ENCODE measurements at places on chromosomes 16 and 17.

DNA sequence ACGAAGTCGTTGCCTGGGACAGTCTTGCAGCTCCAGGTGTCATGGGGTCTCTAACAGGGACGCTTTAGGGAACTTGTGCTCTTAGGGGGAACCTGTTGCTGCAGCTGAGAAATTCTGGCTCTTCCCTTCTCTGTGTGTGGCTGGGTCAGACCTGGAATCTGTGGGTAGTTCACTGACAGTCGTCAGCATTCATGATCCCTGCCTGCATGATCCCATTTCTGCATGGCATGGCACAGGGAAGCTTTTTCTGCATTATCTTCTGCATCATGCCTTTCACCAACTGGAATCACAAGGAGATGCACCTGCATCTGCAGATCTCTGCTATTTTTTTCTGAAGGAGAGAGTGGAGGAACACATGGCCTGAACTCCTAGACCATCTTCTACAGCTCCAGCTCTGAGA is 85.6 kb downstream of the SOX9 start:
- no peak for DNase-seq

DNA sequence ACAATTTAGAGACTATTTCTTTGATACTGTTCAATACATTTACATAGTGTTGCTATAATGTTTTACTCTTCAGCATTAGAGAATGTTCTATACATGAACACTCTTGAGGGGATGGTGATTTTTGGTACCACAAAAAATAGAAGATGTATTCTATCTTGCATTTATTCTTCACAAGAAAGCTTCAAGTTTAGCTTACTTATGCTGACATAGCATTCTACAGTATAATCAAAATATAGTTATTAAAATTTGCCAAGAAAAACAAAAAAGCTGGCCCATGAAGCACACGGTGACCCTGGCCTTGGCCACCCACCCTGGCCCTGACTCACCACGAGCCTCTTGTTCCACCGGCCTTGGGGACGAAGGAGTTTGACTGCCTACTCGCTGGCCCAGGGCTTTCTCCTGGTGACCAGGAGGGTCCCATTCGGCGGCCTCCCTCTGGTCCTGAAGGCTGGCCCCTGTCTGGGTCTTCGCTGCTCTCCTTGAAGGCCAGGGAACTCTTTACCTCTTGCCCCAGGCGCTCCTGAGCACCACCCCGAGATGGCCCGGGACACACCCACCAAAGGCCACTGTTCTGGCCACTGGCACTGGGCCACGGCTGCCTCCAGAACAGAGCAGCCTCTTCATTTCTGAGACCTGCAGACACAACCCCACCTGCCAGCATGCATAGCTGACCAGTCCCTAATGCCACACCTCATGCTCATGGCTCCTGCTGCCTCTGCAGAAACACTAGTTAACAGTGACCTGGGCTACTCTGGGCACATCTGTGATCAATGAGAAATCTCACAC is 22.5 kb upstream of the ICAM2 start:
- DNase-seq = no peak

GRCh38 chr17:72710834-72711233 is 381.7 kb downstream of the SLC39A11 start:
- DNase-seq = no peak

DNA sequence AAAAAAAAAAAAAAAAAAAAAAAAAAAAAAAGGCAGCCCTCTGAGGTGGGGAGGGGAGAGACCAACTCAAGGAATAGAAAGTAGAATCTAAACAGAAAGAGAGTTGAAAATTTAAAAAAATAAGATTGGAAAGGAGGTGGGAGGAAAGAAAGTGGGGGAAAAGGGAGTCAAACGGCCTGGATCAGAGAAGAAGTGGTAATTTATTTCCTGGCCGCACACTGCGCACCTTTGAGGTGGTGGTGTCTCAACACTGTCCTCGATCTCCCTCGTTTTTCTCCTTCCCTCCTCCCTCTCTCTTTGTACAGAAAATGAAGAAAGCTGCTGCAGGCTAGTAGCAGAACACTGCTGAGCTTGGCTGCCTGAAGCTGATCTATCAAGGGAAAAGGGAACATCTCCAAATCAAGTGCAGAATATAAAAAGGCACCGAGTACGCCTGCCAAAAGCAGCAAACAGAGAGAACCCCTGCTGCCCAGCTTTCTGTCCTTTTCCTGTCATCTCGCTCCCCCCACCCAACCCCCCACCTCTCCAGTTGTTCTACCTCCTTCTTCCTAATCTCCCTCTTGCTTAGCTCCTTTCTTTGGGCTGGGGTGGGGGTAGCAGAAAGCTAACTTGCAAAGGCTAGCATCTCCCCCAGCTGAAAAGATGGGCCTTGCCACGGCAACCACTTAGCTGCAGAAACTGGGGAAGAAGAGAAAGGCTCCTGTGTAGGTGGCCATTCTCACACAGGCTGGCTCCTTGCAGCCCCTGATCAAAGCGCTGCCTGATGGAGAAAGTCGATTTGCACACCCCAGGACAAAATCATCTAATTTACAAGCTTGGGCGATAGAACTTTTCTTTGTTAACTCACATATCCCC is 22.5 kb downstream of the AXIN2 start:
- DNase-seq = no peak

DNA sequence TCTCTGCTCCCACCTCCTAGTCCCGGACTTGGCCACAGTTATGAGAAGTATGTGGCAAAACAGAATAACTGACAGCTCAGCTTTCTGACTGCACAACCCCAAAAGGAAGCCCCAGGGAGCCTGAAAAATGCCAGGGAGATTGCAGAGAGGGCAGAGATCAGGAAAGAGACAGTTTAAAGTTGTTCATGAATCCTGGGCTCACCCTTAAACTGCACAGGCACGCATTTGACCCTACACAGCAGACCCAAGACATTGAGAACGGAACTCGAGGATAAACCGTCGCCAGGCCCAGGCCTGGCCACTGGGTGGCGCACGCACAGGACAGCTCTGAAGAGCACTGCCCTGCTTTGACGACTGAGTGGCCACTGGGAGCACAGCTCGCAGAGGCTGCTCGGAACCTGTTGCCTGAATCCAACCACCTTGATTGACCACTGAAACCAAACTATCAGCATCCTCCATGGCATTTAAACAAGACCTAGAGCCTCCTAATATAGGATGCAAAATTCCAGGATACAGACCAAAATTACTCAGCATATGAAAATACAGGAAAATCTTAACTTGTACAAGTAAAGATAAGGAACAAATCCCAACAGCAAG is 114.0 kb downstream of the C16orf95 start:
- no peak for DNase-seq

DNA sequence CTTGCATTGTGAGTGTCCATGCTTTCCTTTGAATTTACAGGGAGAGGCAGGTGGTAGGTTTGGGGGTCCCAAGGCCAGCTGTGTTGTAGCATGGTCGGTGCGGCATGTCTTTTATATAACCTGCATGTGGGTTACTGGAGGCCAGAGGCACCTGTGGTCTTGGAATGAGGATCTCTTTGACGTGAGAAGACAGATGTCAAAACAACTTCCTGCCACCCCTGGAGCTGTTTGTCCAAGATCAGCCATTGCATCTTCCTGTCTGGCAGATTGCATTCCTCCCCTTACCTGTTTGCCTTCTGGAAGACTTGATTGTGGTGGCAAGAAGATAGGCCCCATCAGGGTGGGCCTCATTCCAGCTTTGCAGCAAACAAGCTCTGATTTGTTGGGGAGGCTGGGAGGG is 175.1 kb downstream of the MSI2 start:
- DNase-seq = no peak

DNA sequence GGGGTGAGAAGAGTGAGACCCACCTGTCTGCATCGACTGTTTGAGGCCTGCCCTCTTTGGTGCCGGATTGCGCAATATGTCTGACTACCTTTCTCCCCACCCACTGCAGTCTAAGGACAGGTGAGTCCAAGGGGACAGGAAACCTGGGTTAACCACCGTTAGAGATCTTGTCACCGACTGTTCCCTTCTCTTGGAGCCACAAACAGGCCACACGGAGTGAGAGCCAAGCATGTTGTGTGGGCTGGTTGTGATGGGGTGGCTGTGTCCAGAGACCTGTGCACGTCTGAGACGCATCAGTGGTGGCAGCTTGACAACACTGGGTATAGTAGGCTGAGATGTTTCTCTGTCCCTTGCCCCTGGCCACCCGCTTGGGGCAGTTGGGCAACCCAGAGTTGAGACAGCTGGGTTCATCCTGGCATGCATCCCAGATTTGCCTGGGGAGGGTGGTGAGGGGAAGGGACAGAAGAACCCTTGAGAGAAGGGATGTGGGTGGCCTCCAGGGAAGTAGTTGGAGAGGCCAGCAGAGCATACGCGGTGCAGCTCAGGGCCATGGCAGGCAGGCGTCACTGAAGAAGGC is 21.4 kb downstream of the MPRIP start:
- no peak for DNase-seq

DNA sequence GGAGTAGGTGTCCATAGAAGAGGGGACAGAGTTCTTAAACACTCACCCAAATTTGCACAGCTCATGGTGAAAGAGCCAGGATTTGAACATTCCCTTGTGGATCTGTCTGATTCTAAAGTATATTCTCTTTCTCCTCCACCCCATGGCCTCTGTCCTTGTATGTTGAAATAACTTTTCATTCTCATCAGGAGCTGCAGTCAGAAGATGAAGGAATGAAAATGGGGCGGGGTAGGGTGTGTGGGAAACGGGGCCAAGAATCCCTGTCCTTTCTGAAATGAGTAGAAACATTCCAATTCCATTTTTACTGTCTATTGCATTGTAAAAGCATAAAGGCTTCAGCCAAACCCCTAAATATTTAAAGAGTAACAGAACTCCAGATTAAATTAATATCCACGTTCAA is 42.8 kb downstream of the NOG start:
- no peak for DNase-seq

DNA sequence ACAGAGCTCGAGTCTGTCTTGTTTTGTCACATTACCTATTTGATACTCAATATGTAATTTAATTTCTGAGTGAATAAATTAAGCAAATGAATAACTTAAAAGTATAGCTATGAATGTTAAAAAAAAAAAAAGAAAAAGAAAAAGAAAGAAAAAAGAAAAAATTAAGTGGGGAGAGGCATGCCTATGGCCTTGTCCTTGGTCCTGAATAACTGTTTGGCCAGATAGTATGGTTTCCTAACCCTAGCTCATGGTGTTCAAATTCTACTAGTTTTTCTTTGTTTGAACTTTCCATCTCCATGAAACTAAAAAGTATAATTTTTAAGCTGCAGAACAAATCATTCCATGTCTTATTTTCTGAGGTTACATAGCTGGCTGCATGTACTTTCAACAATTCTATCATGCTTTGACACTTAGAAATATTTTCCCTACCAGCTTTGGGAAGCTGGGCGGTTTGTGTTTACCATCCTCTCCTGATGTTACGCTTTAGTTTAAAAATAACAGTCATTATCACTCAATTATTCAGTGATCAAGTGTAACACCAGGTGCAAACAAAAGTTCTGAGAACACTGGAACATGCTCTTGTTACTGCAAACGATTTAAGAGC is 31.8 kb downstream of the TOX3 start:
- DNase-seq = peak; percentile 79

- DNase-seq = no peak
These were observed 90.0 kb downstream of the WSCD1 start for GRCh38 chr17:6160232-6160555.

GRCh38 chr17:5922476-5922875 is 147.7 kb upstream of the WSCD1 start:
- no peak for DNase-seq

DNA sequence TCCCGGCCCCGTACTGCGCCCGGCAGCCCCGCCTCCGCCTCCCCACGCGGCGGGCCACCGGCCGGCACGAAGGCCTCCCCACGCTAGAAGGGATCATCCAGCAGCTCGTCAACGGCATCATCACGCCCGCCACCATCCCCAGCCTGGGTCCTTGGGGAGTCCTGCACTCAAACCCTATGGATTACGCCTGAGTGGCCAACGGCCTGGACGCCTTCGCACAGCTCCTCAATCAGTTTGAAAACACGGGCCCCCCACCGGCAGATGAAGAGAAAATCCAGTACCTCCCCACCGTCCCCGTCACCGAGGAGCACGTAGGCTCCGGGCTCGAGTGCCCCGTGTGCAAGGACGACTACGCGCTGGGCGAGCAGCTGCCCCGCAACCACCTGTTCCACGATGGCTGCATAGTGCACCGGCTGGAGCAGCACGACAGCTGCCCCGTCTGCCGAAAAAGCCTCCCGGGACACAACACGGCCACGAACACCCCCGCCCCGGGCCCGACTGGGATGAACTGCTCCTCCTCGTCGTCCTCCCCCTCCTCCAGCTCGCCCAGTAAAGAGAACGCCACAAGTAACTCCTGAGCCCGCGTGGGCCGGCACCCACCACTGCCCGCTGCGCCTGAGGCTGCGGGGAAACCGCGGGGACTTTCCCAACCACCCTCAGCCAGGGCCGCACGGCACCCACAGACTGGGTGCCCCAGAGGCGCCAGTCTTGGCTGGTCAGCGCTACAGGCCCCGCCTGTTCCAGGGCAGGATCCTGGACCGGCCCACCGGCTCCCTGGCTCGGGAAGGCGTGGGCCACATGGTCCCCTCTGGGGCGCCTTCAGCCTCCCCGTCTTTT is 39.0 kb upstream of the AKAP1 start:
- DNase-seq = no peak

DNA sequence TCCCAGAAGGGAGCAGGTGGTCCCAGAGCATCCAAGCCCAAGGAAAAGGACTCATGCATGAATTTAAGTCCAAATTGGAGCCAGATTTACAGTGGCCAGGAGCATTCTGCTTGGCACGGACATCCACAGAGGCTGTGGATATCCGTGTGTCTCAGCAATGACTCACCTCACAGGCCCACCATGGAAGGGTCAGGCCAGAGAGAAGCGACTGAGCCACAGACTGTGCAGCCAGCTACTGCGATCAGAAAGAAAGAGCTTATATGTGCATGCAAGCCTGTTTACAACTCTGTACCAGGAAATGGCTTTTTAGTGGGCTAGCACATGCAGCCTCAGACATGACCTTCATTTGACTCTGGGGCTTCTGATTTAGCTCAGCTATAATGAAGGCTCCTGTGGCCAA is 231.0 kb downstream of the C16orf95 start:
- DNase-seq = no peak

- DNase-seq = no peak
These were observed 56.5 kb downstream of the MRM1 start for GRCh38 chr17:36657763-36658490.

DNA sequence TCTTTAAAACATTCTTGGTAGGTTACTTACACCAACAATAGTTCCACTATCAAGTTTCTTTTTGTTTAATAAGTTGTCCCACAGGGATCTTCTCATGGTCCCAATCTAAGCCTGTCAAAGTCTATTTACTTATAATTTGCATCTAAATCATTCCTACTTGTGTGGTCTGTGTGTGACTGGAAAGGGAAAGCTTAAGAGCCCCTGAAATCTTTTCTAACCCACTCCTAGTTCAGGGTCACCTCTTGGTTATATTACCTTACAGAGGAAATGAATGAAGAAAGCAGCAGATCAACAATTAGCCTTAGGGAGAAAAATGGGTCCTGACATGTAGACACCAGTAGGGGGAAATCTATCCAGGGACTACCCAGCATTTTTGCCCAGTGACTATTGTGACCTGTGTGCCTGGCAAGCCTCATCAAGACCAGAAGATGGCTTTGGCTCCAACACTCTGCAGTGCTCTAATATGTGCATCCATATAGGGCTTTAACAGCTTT is 110.4 kb upstream of the HAS3 start:
- no peak for DNase-seq

GRCh38 chr17:36728030-36728991 is 126.9 kb downstream of the MRM1 start:
- no peak for DNase-seq

- DNase-seq = no peak
These were observed 21.0 kb downstream of the TRARG1 start for GRCh38 chr17:1300371-1300905.

Data from NCI-H748 treated with DMSO at 0.1 percent for 48 hours (cell line).